Activated naive CD4-positive, alpha-beta T cell treated with anti-CD3 and anti-CD28 coated beads, Interleukin-2, amount 50 U/mL, for 16 hours (primary cell): ENCODE measurements at places on chromosomes 2 and 18.

- no peak for DNase-seq
These were observed 220.4 kb upstream of the TFPI start for GRCh38 chr2:187774551-187775071.

- no peak for DNase-seq
These were observed 120.5 kb downstream of the EIPR1 start for GRCh38 chr2:3257166-3257565.

GRCh38 chr2:64797881-64798575 is 144.3 kb upstream of the SERTAD2 start:
- DNase-seq, result no peak

DNA sequence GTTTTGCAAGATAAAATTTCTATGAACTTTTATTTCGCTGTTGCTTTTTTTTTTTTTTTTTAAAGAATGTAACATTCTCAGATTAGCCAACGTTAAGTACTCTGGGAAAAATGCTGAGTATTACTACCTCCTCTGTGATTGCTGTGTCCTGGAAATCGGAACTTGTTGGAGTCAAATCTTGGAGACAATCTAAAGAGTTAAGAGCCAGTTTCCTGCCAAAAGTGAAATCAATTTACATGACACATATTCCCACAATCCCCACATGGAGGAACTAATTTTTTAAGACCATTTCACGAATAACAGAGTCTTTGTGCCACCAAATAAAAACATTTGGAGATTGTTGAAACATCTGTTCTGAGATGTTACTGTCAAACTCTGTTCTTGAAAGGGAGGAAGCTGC is 127.8 kb downstream of the MEP1B start:
- no peak for DNase-seq

GRCh38 chr2:60708630-60709320 is 47.3 kb upstream of the PAPOLG start:
- DNase-seq, result no peak

DNA sequence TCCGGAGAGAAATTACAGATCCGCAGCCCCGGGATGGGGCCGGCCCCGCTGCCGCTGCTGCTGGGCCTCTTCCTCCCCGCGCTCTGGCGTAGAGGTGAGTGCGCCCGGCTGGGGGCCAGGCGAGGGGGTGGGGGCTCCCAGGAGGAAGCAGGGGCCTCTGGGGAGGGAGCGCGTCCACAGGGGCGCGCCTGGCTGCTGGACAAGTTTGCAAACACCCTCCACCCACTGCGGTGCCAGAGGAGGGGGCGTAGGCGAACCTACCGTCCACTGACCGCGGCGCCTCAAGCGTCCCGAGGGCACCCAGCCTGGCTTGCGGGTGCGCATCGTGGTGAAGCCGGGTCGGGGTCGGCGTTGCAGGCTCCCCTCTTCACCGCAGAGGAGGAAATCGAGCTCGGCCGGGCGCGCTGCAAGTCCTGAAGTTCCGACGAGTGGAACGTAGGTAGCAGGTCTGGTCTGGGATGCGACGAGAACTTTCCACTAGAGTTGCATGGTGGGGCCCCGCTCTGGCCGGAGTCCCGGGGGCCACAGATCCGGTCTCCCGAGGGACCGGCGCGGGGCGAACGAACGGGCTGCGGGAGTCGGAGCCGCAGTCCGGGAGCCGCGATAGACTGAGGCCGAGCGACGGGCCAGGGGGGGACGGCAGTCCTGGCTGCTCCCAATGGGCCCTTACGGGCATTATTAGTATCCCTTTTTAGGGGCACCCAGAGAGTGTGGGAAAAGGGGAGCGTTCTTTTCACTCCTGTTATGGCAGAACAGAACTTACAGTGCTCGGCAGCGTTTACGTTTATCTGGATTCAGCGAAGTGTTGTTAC is 502 bp downstream of the MERTK start:
- peak; percentile 30 for DNase-seq

GRCh38 chr2:150204451-150204850 is 283.0 kb downstream of the RND3 start:
- no peak for DNase-seq
